ENCODE measurements at places on chromosomes 3 and 15.

GRCh38 chr3:40317061-40317855 lies 7.8 kb downstream of the EIF1B start:
- peak; percentile 77 for DNase-seq

DNA sequence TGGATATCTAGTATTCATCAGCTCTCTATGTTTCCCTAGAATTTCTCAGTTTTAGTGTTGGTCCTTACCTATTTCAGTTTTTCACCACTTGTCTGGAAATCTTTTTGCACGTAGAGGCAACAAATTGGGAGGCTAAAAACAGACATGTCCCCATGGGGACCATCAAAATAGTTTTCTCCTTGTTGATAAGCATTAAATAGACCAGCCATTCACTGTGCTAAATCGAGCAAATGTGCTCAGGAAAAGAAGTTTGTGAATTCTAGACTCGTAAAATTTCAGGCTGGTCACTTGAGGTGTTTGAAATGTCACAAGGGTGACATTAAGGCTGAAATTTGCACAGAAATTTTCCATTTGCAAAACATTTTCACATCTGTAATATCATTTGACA lies 102.6 kb downstream of the SPATA16 start:
- DNase-seq: no peak

DNA sequence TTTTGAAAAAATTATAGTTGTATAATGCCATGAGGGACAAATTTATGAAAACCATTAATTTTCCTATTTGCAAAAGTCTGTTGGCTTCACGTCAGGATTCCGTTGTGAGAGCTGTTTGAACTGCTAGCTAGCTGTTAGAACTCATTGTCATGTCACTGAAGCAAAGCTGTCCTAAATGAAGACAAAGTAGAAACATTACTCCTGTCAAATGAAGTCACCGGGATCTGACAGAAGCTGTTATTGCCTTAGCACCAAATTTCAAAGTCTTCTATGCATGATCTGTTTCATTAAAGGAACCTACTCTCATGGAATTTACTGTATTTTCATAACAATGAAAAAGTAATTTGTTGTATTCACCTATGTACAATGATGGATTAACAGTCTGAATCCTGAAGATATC lies 479.8 kb downstream of the PLOD2 start:
- DNase-seq: no peak

DNA sequence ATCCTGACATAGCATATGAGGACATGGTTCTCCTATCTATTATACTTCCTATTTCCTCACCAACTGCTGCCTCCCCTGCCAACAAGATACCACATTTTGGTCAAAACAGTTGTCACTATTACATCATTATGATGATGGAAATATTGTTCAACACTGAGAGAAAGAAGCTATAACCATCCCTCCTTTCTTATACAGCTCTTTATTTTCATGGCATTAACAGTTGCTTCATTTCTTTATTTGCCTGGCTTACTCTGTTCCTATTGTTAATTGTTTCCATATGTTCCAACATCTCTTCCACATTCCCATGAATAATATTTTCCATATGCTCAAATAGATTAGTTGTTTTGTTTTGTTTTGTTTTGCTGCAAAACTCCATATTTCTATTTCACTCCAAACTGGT lies 40.8 kb upstream of the FILIP1L start:
- DNase-seq: no peak

GRCh38 chr3:101828691-101829436 lies 20.4 kb upstream of the NFKBIZ start:
- peak; percentile 74 for DNase-seq

DNA sequence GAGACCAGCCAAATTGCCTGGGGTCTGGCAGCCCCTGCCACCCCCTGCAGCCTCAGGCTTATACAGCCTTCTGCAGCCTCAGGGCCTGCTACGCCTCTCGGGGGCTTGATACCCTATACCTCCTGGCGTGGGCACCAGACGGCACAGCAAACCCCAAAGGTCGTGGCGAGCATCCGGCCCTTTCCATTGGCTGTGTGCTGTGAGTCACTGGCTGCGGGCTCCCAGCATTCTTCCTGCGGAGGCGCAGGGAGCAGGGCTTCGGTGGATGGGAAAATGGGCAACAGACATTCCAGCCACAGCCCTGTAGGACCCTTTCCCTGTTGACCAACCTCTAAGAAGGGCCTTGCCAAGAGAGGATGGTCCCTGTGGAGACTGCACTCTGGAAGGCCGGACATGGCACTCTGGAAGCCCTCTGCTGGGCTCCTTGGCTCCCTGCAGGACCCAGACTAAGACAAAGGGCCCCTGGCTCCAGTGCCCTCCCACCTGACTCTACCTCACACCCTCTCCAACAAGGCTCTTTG lies 59.6 kb downstream of the ITGA11 start:
- peak; percentile 17 for DNase-seq

DNA sequence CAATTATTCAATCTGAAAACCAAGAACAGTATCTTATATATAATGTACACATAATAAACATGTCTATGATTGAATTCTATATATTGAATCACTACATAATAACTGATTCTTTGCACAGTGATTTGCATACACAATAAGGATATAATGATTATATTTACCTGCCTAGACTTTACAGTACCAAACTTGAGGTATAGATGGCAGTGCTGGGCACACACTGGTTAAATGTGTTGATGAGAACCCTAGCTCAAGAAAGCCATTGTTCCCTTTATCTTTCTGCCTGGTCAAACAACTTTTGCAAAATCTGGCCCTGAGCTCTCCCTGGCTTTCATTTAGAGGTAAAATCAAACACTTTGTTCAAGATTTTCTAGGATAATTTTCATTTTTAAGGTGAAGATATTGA lies 697.7 kb downstream of the TUSC7 start:
- peak; percentile 31 for DNase-seq

DNA sequence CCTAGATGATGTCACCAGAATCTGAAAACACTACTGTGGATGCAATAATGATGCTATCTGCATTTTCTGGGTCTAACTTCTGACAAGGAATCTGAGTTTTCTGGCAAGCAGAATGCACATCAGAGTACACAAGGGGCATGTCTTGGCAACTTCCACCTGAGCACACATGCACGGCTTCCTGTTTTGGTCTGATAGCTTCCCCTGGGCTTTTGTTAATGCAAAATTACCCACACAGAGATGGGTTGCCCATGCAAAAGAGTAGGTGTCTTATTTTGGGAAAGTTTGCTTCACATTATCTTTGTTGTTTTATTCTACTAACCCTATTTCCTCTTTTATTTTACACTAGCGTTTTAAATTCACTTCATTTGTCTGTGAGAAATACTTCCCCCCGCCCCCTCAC lies 74.2 kb upstream of the SATB1 start:
- DNase-seq: peak; percentile 33

Data from GM12865 (cell line).